CD14-positive monocyte (primary cell): ENCODE measurements at places on chromosomes 6 and 20.

DNA sequence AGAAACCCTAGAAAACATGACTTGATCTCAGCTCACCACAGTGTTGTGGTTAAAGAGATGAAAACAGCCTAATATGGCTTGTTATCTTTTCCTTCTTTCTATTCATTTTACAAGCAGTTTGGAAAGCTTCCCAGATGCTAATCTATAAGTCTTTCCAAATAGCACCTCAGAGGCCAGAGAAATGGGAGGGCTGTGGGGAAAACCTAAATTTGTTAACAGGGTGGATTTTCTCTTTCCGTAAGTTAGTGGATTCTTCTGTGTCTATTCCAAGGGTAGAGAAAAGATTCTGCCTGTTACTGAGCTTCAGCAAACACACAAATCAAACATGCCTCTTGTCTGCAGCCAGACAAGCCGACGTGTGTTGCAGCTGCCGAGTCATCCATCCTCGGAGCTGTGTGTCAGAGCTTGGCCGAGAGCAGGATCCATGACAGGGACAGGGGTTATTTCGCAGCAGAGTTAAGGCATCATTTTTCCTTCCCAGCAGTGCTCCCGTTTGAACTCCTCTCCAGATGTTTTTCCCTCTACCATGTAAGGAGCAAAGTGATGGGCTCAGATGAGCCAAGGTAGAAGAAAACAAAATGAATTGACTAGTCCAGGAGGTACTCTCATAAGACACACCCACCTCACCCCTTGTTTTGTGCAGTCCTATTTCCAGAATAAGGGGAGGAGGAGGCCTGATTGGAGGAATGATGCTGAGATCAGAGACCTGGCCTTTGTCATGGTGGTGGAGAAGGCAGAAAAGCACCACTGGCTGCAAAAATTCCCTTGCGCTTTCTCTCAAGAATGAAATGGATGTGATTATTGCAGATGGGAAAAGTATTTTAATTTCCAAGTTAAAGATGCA, 560.0 kb downstream of the C6orf118 start:
- no peak overlapping the region for H3K4me3 ChIP-seq
- H3K27me3 ChIP-seq: no peaks in the 10 kb centered on the region
- H3K27ac ChIP-seq: no peak overlapping the region
- DNase-seq: no peak
- no peaks in the 10 kb centered on the region for H3K4me1 ChIP-seq

- no peak overlapping the region for H3K4me3 ChIP-seq
- no peaks in the 10 kb centered on the region for H3K4me1 ChIP-seq
- no peak for DNase-seq
- no peak overlapping the region for H3K27ac ChIP-seq
- no peaks in the 10 kb centered on the region for H3K36me3 ChIP-seq
Observed at GRCh38 chr20:59662856-59663512, 58.6 kb downstream of the PHACTR3 start.

DNA sequence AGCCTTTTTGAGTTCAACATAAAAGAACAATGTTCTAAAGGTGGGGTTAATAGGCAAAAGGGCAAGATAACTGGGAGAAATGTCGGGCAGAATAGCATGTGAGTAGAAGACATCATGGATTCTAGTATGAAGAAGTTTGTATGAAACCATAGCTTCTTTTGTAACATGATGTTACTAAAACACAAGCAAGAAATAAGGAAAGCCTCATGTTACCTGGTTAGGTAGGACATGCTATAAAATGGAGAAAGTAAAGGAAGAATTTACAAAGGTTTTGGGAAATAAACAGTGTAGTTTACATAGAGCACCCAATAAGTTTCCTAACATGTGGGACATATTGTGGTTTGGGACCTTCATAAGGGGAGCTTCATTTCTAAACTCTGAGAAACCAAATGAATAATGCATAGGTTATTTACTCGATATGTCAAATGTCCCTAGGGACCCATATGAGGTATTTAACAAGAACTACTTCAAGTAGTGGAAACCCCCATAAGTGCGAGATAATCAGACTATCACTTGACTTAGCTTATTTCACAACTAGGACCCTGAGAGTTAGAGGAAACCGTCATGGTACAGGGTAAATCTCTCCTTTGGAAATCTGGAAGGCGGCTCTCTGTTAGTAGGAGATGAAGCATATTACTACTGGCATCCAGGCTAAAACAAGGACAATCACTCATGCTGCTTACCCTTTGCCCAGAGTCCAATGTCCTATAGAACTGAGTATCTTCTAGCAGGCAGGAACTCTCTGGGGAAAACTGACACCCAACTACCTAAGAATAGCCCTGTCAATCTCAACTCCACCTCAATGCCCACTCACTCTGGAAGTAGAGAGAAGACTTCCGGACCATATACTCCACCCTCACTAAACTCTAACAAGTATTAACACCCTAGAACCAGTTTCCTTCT, 57.5 kb downstream of the ILRUN start:
- H3K36me3 ChIP-seq: peaks cover 9% of the 10 kb centered on the region
- H3K27me3 ChIP-seq: no peaks in the 10 kb centered on the region
- no peak for DNase-seq
- H3K4me1 ChIP-seq: no peaks in the 10 kb centered on the region

GRCh38 chr6:35015996-35016395, 125.1 kb downstream of the TCP11 start:
- H3K27ac ChIP-seq: no peak overlapping the region
- DNase-seq: no peak
- H3K4me1 ChIP-seq: peaks cover 14% of the 10 kb centered on the region
- no peaks in the 10 kb centered on the region for H3K27me3 ChIP-seq
- H3K36me3 ChIP-seq: peaks cover 78% of the 10 kb centered on the region

DNA sequence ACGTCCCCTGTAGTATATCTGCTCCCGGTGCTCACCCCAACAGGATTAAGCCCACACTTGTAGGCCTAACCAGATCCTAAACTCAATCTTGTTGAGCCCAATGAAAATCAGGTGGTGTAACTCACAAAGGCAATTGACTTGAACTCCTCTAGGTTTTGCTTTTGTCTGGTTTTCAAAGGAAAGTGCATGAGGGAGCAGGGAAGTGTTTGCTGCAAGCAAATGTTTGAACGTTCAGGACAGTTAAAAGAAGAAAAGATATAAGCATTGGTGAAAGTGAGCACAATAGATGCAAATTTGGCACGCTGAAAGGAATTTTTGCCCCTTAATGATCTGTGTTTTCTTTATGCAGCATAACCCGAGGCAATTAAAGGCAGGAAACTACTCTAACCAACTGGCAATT, 212.6 kb downstream of the PLCB1 start:
- no peak for DNase-seq
- H3K36me3 ChIP-seq: no peaks in the 10 kb centered on the region
- H3K4me1 ChIP-seq: peaks cover 10% of the 10 kb centered on the region
- H3K4me3 ChIP-seq: no peak overlapping the region
- no peaks in the 10 kb centered on the region for H3K27me3 ChIP-seq
- H3K27ac ChIP-seq: no peak overlapping the region

GRCh38 chr6:128241216-128241615, 279.2 kb downstream of the PTPRK start:
- H3K4me1 ChIP-seq: peaks cover 4% of the 10 kb centered on the region
- H3K27ac ChIP-seq: no peak overlapping the region
- H3K4me3 ChIP-seq: no peak overlapping the region
- DNase-seq: no peak
- no peaks in the 10 kb centered on the region for H3K27me3 ChIP-seq
- H3K36me3 ChIP-seq: no peaks in the 10 kb centered on the region

DNA sequence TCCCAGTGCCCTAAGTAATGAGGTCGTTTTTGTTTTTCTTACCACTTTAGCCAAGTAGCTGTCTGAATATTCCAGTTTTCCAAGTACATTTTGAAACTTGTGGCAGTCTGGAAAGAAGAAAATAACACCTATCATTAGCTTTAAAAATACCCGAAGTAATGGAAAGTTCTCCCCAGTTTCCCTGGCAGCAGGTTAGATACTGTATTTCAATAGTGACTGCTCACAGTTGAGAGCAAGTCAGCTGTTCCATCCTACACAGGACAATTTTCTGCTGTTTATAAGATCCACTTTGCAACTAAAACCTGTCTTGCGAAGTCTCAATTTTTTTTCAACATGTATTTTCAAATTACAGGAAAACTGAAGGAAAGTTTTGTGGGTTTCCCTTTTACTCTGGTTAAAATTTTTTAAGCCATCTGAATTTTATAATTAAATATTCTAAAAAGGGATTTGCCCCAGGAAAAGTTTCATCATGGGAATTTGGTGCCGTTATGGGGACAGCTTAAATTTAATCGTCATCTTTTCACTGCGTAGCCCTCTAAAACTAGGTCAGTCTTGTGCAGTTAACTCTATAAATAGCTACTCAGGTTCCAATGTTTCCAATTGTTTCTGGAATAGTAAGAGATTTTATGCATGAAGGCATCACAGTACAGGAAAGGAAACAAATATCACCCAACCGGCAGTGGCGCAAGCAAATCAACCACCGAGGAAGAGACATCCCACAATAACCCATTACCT, 96.9 kb downstream of the MBOAT1 start:
- H3K36me3 ChIP-seq: peaks cover 88% of the 10 kb centered on the region
- H3K27ac ChIP-seq: peak overlapping the region; percentile 24
- DNase-seq: no peak
- no peaks in the 10 kb centered on the region for H3K4me1 ChIP-seq

- peaks cover 44% of the 10 kb centered on the region for H3K36me3 ChIP-seq
- H3K4me1 ChIP-seq: peaks cover 26% of the 10 kb centered on the region
- no peak for DNase-seq
- peak overlapping the region; percentile 97 for H3K4me3 ChIP-seq
- no peaks in the 10 kb centered on the region for H3K27me3 ChIP-seq
Observed at GRCh38 chr6:31701666-31702404, 1.3 kb downstream of the ABHD16A start.

DNA sequence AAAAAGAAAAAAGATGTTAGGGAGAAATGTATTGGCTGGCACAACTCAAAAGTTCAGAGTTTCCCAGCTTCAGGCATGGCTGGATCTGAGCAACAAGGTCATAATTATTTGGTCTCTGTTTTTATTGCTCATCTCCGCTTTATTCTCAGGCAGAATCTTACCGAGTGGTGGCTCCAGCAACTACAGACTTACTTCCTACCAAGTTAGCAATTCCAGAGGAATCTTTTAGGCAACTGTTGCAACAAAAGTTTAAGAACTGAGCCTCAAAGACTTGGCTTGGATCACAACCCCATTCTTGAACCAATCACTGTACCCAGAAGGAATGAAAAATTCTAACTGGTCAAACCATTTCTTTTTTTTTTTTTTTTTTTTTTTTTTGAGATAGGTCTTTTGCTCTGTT, 35.5 kb upstream of the NCOA3 start:
- no peak for DNase-seq
- H3K4me3 ChIP-seq: no peak overlapping the region
- H3K27me3 ChIP-seq: no peaks in the 10 kb centered on the region
- H3K4me1 ChIP-seq: peaks cover 25% of the 10 kb centered on the region
- no peaks in the 10 kb centered on the region for H3K36me3 ChIP-seq

DNA sequence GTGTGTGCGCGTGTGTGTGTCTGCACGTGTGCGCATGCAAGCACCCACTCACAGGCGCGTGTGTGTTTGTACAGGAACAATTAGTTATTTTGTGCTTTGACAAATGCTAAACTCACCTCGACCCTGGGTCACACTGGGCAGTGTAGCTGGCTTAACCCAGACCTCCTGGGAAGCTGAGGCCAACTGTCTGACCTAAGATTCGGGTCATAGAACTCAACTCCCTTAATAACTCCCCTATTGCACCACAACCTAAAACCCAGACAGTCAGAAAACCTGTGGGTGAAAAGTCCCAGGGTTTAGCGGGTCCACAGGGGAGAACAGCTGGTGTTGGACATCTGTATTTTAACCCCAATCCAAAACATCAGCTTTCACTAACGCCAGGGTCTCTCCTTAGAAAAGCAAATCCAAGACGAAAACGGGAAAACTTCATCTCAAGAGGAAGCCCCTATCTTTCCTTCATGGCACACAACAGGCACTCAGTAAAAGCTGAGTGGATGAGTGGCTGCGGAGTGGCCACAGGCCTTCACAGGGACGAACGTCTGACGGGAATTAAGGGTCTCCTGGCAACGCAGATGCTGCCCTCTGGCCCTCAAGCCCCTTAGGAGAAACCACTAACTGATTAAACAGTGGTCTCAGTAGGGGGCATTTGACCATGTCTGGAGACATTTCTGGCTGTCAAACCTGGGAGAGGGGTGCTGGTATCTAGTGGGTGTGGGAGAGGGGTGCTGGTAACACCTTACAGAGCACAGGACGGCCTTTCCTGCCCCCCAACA, 4.5 kb downstream of the PMEPA1 start:
- H3K4me3 ChIP-seq: no peak overlapping the region
- H3K27me3 ChIP-seq: peaks cover 24% of the 10 kb centered on the region
- DNase-seq: no peak
- H3K27ac ChIP-seq: no peak overlapping the region
- no peaks in the 10 kb centered on the region for H3K36me3 ChIP-seq

DNA sequence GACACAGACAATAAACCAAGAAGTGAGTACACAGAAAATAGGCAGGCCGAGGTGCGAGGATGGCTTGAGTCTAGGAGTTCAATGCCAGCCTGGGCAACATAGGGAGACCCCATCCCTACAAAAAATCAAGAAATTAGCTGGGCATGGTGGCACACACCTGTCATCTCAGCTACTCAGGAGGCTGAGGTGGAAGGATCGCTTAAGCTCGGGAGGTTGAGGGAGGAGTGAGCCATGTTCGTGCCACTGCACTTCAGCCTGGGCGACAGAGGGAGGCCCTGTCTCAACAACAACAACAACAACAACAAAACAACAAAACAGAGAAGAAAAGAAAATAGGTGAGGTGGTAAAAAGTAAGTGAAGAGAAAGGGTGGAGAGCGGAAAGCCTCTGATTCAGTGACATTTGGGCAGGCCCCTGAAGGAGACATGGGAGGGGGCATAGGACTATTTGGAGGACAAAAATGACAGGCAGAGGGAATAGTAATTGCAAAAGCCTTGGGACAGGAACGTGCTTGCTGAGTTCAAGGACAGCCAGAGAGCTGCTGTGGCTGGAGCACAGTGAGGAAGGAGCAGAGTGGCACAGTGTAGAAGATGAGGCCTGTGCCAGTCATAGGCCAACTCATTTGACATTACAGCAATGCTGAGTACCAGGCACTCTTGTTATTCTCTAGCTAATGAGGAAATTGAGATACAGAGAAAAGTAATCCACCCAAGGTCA, 160.6 kb downstream of the VEGFA start:
- H3K4me1 ChIP-seq: peaks cover 23% of the 10 kb centered on the region
- H3K4me3 ChIP-seq: no peak overlapping the region
- no peaks in the 10 kb centered on the region for H3K27me3 ChIP-seq
- no peak overlapping the region for H3K27ac ChIP-seq
- DNase-seq: no peak
- no peaks in the 10 kb centered on the region for H3K36me3 ChIP-seq

DNA sequence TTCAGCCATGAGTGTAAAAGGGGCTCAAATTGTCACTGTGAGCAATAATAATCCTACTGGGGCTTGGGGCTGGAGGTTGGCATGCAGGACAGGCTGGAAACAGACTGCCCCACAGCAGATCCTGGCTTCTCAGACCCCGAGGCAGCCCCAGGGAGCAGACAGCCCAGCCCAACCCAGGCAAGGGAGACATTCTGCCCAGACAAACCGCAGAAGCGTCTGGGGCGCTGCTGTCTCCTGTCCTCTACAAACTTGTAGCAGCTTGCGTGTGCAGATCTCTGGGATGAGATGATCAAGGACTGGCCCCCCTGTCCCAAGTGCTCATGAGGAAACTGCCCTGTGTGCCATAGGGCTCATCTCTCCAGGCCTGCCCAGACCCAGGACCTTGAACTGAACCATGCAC, 84.6 kb downstream of the MAFB start:
- H3K27me3 ChIP-seq: peaks cover 14% of the 10 kb centered on the region
- DNase-seq: no peak
- no peak overlapping the region for H3K4me3 ChIP-seq
- H3K27ac ChIP-seq: no peak overlapping the region

- no peaks in the 10 kb centered on the region for H3K27me3 ChIP-seq
- no peak overlapping the region for H3K4me3 ChIP-seq
- no peak overlapping the region for H3K27ac ChIP-seq
- no peaks in the 10 kb centered on the region for H3K4me1 ChIP-seq
- DNase-seq: no peak
- H3K36me3 ChIP-seq: no peaks in the 10 kb centered on the region
Observed at GRCh38 chr6:21808551-21809242, 215.1 kb downstream of the SOX4 start.
